GM12878 (cell line): ENCODE measurements at places on chromosomes 1 and 21.

DNA sequence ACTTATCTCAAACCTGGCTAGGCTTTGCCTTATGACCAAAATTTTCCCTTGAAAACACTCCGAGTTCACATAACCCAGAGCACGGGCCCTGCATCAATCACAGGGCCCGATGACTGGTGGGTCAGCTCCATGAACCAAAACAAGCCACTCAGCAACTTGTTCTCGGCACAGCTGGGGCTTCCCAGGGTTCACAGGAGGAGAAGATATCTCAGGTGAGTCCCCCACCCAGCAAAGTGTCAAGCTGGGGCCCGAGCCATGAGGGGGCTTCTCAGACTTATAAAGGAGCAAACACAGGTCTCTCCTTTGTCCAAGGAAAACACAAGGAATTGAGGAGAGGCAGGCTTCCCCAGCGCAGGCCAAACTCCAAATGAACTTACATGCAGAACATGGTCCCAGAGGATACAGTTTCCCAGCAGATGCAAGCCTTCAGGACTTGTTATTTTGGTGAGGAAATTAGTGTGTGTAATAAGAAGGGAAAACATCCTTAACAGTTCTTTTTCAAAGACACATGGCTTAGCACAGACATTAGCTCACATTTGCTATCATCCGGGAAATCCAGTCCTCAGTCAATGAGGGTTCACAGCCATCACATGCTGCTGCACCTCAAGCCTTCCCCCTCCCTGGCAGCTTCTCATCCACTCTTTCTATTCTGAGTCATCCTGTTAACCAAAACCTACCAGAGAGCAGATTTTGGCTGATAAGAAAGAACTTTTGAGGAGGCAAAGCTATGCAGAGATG lies 98.1 kb upstream of the NFIA start:
- H3K27ac ChIP-seq = no peak overlapping the region
- no peaks in the 10 kb centered on the region for H3K36me3 ChIP-seq
- no peak for DNase-seq
- no peaks in the 10 kb centered on the region for H3K27me3 ChIP-seq

DNA sequence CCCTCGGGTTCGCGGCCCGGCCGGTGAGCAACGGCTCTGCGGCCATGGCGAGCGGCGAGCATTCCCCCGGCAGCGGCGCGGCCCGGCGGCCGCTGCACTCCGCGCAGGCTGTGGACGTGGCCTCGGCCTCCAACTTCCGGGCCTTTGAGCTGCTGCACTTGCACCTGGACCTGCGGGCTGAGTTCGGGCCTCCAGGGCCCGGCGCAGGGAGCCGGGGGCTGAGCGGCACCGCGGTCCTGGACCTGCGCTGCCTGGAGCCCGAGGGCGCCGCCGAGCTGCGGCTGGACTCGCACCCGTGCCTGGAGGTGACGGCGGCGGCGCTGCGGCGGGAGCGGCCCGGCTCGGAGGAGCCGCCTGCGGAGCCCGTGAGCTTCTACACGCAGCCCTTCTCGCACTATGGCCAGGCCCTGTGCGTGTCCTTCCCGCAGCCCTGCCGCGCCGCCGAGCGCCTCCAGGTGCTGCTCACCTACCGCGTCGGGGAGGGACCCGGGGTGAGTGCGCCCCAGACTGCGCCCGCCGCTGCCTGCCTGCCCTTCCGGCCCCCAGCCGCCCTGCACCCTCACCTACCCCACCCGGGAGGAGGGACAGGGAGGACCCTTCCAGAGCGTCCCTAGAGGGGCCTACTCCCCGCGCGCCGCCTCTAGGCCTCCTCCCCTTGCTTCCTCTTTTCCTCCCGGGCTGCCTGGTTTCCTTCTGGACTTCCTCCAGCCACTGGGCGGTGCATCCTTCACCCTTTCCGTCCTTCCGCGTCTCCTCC lies at the start of gene RNPEP:
RNPEP (plus strand) TSS at position 26 of the 757 bp plus-strand sequence; CDS start at position 45, 19 bp downstream.
- no peaks in the 10 kb centered on the region for H3K27me3 ChIP-seq
- H3K36me3 ChIP-seq = no peaks in the 10 kb centered on the region
- no peak for DNase-seq
- H3K27ac ChIP-seq = peak within 1 kb of the TSS; percentile 78

DNA sequence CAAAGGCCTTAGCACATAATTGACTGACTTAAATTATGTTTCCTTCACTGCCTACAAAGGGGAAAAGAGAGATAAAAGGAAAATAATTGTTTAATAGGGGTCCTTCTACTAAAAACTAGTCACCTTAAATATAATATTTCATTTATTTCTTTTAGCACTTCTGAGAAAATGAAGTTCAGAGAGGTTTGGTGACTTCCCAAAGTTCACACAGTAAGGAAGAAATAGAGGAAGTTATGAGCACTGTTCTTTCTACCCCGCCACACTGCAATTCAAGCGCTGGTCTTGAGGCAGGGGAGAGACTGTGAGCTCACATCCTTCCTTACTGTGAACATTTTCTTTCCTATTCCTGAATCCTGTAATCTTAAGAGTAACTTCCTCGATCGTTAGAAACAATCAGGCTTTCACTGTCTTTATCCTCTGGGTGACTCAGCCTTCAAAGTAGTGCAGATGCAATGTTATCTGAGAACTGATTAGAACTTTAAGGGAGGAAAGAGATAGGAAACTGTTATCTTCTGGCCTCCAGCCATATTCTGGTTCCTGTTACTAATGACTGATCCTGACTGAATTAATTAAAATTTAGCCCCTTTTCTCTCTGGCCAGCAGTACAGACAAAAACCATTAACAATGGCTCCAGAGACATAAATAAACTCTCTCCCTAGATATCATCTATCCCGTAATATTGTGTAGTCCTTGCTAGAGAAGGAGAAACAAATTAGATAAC lies 6.8 kb downstream of the RGS5 start:
- no peaks in the 10 kb centered on the region for H3K4me1 ChIP-seq
- no peak for DNase-seq
- no peak overlapping the region for H3K27ac ChIP-seq
- H3K27me3 ChIP-seq = no peaks in the 10 kb centered on the region
- no peak overlapping the region for H3K4me3 ChIP-seq
- no peaks in the 10 kb centered on the region for H3K36me3 ChIP-seq

DNA sequence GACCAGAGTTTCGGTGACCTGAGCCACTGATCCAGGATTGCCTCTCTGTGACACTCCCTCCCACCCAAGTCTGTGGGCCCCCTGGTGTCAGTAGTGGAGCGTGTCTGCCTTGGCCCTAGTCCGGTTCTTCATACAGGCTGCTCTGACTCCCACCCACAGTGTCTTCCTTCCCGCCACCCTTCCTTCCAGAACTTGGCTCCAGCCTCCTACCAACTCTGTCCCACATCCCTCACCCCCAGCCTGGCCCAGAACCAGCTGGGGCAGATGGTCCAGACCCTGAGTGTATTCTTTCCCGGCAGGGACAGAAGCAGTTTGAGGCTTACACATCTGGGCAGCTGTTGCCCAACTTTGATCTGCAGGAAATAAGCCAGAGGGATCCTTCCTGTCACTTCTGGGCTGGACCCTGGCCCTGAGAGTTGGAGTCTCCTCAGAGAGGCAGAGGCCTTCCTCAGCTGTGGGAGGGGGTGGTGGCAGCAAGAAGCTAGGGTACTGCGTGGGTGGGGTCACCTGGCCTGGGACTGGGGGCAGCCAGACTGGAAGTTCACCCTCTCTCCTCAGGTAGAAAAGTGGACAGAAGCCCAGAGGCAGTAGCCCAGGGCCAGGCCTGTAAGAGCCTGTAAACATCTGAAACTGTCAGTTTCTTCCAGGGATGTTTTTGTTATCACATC lies 43.1 kb upstream of the EPS8L3 start:
- no peaks in the 10 kb centered on the region for H3K4me1 ChIP-seq
- no peak overlapping the region for H3K4me3 ChIP-seq
- no peak overlapping the region for H3K27ac ChIP-seq
- no peaks in the 10 kb centered on the region for H3K27me3 ChIP-seq

GRCh38 chr1:229109320-229109761 lies 161.6 kb upstream of the RAB4A start:
- no peak overlapping the region for H3K27ac ChIP-seq
- no peaks in the 10 kb centered on the region for H3K4me1 ChIP-seq
- H3K36me3 ChIP-seq = no peaks in the 10 kb centered on the region
- DNase-seq = no peak

- no peak overlapping the region for H3K27ac ChIP-seq
- DNase-seq = no peak
- no peaks in the 10 kb centered on the region for H3K4me1 ChIP-seq
- no peak overlapping the region for H3K4me3 ChIP-seq
- H3K27me3 ChIP-seq = no peaks in the 10 kb centered on the region
- H3K36me3 ChIP-seq = peaks cover 28% of the 10 kb centered on the region
Observed at GRCh38 chr1:182890927-182891610, 51.9 kb downstream of the DHX9 start.

GRCh38 chr1:184739796-184740195 lies 14.9 kb downstream of the EDEM3 start:
- DNase-seq = no peak
- no peak overlapping the region for H3K27ac ChIP-seq
- H3K36me3 ChIP-seq = no peaks in the 10 kb centered on the region
- H3K4me1 ChIP-seq = peaks cover 26% of the 10 kb centered on the region
- H3K4me3 ChIP-seq = no peak overlapping the region
- no peaks in the 10 kb centered on the region for H3K27me3 ChIP-seq

DNA sequence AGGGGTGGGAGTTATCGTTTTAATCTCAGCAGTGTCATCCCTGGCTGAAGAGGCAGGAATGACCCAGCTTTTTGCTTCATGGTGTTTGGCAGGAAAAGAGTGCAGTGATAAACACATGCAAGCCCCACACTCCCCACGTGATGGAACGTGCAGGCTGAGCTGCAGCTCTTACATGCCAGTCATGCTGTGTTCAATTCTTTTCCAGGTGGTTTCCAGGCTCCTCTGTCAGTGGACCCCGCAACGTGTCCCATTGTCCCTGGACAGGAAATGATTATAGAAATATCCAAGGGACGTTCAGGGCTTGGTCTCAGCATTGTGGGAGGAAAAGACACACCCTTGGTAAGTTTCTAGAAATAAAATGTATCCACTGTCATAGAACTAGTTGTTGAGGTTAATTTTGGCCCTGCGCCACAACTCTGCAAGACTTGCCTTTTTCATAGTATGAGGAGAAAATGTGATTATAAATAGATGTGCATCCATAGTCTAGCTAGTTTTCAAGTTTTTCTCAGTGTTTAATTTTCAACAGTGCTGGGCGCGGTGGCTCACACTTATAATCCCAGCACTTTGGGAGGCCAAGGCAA lies 110.2 kb upstream of the L1TD1 start:
- no peaks in the 10 kb centered on the region for H3K36me3 ChIP-seq
- H3K4me3 ChIP-seq = no peak overlapping the region
- DNase-seq = no peak
- no peaks in the 10 kb centered on the region for H3K4me1 ChIP-seq

DNA sequence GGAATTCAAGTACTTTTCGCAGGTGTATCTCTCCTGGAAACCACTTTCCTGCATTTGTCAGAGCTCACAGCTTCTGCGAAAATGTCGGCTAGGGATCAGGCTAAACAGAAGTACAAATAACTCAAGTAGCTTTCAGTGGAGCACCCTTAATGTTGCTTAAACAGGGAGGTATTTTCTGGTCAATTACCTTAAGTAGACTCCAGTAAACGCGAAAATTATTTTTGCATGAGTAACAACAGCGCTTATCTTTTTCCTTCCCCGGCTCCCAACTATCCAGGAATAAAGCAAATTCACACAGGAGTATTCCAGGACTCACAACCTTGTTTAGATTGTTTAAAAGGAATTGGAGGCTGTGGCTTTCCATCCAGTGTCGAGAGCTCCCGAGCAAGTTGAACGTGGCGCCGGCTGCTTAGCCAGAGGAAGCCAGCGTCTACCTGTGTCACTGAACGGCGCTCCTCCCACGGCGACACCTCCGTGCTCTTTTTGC lies 7.3 kb upstream of the SIM2 start:
- H3K27me3 ChIP-seq = peaks cover 34% of the 10 kb centered on the region
- no peak for DNase-seq
- H3K4me1 ChIP-seq = no peaks in the 10 kb centered on the region

DNA sequence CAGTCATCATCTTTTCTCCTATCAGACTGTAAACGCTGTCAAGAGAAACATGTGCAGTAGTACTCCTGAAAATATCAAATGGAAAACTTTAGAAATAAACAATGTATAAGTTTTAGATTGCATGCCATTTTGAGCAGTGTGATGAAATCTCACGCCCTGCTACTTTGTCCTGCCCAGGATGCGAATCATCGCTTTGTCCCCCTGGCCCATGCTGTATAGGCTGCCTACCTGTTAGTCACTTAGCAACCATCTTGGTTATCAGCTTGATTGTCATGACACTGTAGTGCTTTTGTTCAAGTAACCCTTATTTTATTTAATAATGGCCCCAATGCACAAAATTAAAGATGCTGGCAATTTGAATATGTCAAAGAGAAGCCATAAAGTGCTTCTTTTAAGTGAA lies 363.0 kb downstream of the ZP4 start:
- H3K4me3 ChIP-seq = no peak overlapping the region
- no peaks in the 10 kb centered on the region for H3K27me3 ChIP-seq
- H3K36me3 ChIP-seq = no peaks in the 10 kb centered on the region

GRCh38 chr1:44377925-44378784 lies 23.1 kb upstream of the ERI3 start:
- H3K4me3 ChIP-seq = no peak overlapping the region
- no peaks in the 10 kb centered on the region for H3K4me1 ChIP-seq
- DNase-seq = no peak
- H3K27me3 ChIP-seq = no peaks in the 10 kb centered on the region; the same call in 1 of the 2 replicates
- H3K36me3 ChIP-seq = no peaks in the 10 kb centered on the region

DNA sequence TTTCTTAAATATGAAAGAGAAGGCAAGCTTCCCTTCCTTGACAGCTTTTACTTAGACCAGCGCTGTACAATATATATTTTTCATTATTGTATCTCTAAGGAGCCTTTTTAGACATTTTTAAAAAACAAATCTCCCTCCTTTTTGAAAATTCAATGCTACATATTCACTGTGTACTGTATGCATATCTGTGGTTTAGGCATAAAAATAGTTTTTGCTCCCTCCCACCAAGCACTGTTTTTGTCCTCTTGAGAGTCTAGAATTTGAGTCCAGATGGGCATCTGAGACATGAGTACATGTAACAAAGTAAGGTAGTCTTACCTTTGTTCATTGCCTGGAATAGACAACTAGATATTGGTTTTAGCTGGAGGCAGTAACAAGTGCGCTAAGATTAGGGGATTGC lies 488.5 kb upstream of the RUNX1 start:
- no peaks in the 10 kb centered on the region for H3K4me1 ChIP-seq
- no peaks in the 10 kb centered on the region for H3K27me3 ChIP-seq
- no peak for DNase-seq
- no peak overlapping the region for H3K27ac ChIP-seq

DNA sequence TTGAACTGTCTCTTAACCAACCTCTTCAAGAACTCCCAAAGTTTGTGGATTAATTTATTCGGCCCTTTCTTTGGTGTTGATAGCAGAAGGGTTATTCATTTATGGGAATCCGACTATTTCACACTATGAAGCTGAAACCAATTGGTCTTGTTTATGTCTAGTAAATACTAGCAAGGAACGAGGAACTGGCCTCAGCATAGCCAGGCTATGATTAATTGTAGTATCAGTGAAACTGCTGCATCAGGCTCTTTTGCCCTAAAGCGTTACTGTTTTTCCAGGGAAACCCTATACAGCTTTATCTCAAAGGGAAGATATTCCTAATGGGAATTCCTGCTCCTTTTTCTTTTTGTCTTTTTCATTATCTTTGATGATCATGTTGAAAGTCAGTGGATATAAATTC lies 35.1 kb downstream of the CLEC20A start:
- no peak for DNase-seq
- no peak overlapping the region for H3K27ac ChIP-seq
